AG08396 (cell line): ENCODE measurements at places on chromosomes 6 and 20.
A peak's percentile ranks its signal among the peaks of the same experiment; 100 is the strongest.

DNA sequence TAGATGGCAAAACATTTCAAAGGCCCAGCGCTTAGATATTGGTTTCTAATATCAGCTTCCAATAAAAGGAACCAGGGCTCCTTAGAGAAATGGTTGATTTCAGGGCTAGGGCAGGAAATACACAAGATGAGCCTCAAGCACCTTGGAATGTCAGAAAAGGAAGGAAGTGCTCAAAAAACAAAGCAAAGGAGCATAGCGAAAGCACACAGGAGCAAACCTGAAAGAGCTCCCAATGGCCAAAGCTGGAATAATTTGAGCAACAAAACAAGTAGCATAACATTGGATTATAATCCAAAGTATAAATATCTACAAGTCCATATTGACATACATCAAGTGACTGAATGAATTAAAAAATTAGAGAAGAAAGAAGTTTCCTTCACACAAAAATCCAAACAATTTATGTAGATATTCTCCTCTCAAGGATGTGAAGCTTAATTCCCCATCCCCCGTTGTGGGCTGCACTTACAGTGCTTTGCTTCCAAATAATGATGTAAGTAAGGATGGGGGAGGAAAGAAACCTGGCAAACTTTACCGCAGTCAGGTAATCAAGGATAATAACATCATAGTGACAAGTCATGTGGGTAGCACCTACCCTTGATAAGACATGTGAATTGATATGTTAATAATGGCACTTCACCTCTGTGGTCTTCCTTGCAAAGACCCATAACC is 132.9 kb upstream of the DST start:
- DNase-seq, result no peak

- DNase-seq, result no peak
These were observed 60.8 kb upstream of the SSTR4 start for GRCh38 chr20:22974354-22974753.

GRCh38 chr20:37901240-37901639 is 1.7 kb upstream of the VSTM2L start:
- DNase-seq, result no peak

DNA sequence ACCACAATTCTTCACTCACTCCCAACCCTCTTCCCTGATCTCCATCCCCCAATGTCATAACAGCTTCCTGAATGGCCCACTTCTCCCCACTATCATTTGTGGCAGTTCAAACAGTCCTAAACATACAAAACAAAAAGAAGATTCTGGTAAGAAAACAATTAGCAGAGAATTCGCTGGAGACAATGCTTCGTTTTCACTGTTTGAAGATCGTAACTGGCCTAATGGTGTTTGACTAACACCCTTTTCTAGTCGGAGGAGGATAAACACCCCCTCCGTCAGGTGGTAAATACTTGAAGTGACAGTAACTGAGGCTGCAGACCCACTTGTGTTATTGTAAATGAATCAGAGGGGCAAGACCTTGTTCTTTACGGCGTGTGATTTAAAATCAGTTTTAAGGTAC is 3.8 kb downstream of the EYA2 start:
- DNase-seq, result no peak

- DNase-seq, result no peak
These were observed 283.6 kb downstream of the RNGTT start for GRCh38 chr6:88679841-88680240.

GRCh38 chr6:142474531-142475289 is 172.9 kb downstream of the ADGRG6 start:
- DNase-seq, result peak; percentile 38

DNA sequence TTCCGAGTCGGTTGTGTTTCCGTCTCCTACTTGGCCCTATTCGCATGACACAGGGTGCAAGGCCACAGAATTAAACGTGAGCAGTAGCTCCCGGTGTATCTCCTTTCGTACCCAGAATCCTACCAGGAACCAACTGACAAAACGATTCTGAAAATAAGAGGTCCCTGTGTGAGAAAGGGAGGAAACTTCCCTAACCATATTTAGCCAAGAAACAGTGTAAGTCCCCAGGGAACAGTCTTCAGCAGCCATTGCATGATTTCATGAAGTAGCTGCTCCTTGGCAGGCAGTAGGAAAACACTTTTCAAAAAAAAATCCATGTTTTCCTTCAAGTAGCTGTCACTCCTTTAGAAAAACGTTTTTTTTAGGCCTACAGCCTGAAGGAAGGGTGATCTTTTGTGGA is 46.9 kb downstream of the PDE10A start:
- DNase-seq, result no peak

GRCh38 chr6:27889628-27890444 is 22.4 kb downstream of the OR2B2 start:
- DNase-seq, result no peak

DNA sequence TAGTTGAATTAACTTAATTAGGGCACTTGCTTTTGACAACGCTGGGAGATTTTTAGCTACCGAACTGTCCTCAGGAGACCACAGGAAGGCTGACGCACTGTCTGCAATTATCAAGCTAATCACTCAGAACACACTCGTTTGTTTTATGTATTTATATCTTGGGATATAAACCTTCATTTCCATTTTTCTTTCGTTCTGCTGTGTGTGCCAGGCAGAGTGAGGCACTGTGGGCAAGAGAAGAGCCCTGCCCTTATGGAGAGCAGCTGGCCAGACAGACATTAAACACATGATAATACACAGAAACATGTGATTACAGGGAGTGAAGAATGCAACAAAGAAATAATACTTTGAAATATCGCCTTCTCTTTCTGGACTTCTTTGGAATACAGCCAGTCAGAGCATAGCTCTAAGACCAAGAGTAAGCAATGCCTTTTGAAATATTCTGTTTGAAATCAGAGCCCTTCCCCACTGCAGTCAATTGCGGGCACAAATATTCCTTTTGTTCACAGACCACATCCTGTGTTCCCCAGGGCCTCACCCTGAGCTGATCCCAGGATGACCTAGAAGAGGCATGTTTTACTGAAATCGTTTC is 96.8 kb downstream of the ANKRD60 start:
- DNase-seq, result no peak

DNA sequence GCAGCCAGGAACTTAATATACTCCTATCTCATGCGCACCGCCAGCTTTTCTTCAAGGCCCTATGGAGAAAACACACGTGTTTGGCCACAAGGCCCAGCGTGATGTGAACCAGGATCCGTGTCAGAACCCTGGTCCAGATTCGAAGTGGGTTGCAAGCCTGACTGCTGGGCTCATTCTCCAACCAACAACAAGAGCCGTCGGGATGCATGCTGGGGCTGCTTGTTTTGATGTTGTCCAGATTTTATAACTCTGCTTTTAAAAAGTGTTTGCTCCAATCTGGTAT is 463 bp upstream of the SLC22A2 start:
- no peak for DNase-seq

- DNase-seq, result no peak
These were observed 153.5 kb downstream of the EYA4 start for GRCh38 chr6:133394630-133395029.

DNA sequence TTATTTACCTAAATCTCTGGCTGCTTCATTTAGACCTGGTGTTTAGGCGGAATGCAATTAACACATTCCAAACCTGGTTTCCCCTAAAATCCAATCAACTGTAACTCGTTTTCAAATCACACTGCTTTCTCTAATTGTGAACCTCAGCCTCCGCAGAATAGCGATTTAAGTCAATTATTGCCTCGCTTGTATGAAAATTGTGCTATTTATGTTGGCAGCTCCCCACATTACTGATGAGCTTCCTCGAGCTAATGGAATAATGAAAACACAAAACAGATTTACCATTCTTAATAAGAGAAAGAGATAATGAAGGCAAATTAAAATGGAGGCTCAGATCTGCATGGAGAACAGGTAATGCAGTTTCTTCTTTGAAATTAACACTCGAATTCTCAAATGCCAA is 67.9 kb downstream of the SLC2A10 start:
- no peak for DNase-seq

GRCh38 chr20:1842281-1842680 is 52.9 kb upstream of the SIRPA start:
- no peak for DNase-seq

GRCh38 chr20:41003143-41003935 is 25.3 kb upstream of the TOP1 start:
- peak; percentile 74 for DNase-seq

DNA sequence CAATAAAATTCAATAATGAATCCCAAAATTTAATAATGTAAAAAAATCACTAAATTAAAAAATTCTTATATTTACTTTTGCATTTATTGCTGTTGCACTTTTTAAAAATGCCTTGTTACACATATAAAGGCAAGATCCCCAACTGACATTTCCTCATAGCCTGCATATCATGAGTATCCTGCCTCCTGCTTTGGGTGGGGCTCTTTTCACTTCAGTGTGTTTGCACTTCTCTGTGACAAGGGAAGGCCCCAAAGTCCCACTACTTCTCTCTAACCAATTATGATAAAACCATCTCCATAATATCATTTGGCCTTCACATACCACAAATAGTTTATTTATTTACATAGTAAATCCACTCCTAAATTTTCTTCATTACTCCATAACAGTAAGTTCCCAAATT is 446.1 kb upstream of the MARCKS start:
- DNase-seq, result no peak

GRCh38 chr6:135941275-135942025 is 89.9 kb downstream of the PDE7B start:
- no peak for DNase-seq

GRCh38 chr6:142699391-142699790 is 245.6 kb downstream of the HIVEP2 start:
- DNase-seq, result no peak

DNA sequence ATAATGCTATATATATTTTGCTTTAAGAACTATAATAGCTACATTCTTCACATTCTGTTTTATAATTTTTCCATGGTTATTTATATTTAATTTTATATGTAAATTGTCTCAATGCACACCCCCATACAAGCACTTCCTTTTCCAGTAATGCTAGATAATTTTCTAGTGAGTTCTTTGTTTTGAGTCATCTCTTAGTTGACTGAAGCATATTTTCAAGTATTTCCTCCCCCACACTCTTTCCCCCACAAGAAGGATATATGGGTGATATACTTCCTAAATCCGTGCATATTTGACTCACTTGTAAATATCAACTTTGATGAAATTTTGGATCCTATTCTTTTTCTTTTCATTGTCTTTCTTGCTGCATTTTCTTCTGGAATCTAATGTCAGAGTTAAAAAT is 82.1 kb upstream of the SRSF6 start:
- DNase-seq, result no peak

DNA sequence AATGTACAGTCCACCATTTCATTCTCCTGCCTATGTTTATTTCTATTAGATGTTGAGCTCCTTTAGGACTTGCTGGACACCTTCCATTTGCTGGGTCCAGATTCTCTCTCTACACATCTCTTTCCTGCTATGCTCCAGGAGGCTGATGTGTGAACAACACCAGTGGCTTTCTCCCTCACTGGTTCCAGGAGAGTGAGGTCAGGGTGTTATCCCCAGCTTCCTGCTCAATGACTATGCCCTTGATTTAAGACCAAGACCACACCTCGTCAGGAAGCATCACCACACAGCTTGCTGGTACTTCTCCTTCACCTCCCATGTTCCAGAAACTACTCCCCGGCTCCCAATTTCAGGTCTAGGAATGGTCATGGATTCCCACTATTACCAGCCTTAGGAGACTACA is 31.3 kb upstream of the E2F3 start:
- DNase-seq, result no peak
